ENCODE measurements at places on chromosomes 5 and 9.

DNA sequence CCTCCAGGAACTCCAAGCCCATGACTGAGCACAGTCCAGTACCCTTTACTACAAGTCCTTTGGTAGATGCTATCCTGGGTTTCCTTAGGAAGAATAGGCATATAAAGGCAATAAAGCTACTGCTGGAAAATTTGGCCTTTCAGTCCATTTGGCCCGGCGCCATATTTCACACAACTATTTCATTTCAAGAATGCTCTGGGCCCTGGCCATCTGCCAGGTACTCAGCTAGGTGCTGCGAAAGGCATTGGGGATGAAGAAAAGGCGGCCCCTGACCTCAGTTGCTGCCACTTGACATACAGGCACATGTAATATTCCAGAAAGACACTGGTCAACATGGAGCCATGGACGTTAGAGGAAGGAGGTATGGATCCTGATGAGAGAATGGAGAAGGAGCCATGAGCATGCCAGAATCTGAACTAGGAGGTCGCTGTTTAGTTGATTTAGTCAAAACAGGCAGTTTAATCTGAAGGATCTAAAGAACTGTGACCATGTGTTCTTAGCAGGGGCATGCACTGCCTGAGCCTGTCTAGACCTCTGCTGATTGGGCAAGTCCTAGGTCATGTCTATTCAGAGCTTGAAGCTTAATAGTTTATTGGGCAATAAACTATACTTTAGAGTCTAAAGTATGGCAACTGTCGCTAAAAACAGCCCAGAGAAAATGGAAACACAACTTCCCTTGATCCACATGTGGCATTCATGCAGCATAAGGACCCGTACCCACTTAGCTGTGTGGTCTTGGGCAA, 149.3 kb downstream of the MELK start:
- no peak for DNase-seq

DNA sequence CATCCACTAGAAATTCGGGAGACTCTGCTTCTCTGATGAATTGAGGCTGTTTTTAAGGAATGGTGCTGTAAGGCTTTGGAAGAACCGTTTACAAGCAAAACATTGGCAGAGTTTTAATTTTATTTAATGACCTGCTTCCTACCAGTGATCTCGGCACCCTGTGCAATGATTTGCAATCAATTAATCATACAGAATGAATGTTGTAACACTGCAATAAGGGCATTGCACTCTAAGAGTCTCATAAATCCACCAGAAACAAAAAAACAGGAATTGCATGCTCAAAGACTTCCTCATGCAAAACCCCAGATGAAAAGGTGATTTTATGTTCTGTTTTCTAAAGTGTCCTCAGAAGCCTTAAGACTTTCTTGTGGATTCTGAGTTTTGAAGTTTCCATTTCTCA, 295.7 kb downstream of the ARHGEF28 start:
- DNase-seq = no peak

- DNase-seq = no peak
Observed at GRCh38 chr9:105921057-105921726, 226.9 kb downstream of the TMEM38B start.

DNA sequence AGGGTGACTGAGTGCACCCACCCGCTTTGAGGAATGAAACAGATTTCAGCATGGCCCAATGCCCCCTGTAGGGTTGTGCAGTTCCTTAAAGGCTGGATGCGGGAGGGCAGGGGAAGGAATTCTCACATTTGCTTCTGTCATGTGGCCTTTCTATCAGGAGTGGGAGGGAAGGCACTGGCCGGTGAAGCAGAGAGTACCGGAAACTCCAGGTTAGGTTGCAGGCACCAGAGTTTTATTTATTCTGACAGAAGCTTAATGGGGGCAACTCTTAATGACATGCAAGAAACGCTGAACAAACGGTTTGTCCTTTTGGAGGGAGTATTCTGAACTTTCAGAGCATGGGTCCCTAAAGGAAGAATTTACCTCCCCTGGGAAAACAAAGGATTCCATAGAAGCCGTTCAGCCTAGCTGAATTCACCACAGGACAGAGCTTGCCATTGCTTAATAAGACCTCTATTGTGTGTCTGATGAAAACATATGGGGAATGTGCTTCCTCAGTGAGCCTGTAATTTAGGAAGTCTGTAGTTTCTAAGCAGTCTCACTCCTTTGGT, 44.1 kb upstream of the EQTN start:
- no peak for DNase-seq

DNA sequence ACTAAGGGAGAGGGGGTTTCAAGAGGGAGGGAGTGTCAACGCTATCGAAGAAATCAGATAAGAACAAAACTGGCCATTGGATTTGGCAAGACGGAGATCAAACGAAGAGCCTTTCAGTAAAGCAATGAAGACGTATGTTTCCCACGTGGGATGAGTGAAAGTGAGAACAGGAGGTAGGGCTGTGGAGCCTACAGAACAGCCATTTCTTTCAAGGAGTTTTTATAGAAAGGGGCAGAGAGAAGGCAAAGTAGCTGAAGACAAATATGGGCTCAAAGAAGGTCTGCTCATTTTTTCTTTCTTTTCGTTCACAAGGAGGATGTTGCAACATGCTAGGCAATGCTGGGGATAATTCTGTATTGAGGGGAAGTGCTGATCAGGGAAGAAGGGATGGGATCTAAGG, 98.3 kb downstream of the SUSD1 start:
- DNase-seq = no peak

- DNase-seq = peak; percentile 28
Observed at GRCh38 chr5:53430618-53431252, 49.7 kb upstream of the FST start.

DNA sequence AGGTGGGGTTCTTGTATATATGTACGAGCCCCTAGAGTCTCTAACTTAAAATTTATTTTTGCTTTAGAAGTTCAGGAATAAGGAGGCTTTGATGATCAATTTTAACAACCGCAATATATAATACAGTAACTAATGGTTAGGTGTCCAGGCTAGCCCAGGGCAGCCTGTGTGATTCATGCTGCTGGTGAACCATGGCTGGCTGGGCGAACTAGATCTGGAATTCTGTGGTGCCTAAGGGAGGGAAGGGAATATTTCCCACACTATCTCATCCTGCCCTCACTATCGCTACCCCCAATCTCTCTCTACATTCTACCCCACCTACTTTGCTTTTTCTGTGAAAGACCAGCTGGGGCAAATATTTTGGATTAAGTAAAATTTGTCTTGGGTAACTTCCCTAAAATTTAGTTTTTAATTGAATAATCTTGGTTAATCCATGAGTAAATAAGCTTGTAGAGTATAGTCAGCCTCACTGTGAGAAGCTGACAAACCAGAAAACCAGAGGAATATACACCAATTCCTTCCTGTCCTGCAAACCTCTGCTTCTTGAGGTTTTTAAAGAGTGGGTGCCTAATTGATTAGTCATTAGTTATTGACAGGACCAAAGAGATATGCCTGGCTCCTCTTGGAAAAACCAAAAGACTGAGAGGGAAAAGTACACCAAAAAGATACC, 115.1 kb upstream of the CCDC152 start:
- no peak for DNase-seq

GRCh38 chr9:132743931-132744479, 73.7 kb downstream of the GTF3C4 start:
- no peak for DNase-seq

Measured in HTR-8/SVneo (cell line).